GM10248 (cell line): ENCODE measurements at places on chromosomes 2 and 18.

- DNase-seq, result no peak
These were observed 4.7 kb upstream of the KCNF1 start for GRCh38 chr2:10906926-10907625.

- DNase-seq, result no peak
These were observed 99.5 kb downstream of the MYCN start for GRCh38 chr2:16039823-16040222.

DNA sequence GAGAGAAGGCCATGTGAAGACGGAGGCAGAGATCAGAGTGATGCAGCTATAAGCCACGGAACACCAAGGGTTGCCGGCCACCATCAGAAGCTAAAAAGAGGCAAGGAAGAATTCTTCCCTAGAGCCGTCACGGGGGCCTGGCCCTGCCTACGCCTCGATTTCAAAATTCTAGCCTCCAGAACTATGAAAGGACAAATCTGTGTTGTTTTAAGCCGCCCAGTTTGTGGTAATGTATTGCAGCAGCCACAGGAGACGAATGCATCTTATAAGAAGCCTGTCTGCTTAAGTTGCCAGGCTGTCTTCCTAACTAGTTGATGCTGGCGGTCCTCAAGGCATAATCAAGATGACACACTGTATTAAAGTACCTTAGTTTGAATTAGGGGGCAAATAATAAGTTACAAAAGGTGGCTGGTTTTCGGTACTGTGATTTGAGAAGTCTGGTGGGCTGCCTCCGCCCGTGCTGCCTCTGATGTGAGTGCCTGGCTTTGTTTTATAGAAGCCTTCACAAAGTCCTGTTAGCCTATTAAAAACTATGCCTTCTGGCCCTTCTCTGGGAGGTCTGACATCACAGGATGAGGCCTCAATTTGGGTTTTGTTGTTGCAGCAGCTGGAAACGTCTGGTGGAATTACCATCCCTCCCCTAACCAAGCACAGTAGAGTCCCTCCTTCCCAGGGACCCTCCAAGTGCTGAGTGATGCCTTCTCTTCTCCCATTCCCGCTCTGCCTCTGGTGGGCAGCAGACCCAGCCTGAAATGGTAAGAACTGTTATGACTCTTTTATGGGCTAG is 53.6 kb downstream of the SRD5A2 start:
- no peak for DNase-seq

GRCh38 chr2:73836141-73836943 is 7.6 kb downstream of the STAMBP start:
- DNase-seq, result no peak

DNA sequence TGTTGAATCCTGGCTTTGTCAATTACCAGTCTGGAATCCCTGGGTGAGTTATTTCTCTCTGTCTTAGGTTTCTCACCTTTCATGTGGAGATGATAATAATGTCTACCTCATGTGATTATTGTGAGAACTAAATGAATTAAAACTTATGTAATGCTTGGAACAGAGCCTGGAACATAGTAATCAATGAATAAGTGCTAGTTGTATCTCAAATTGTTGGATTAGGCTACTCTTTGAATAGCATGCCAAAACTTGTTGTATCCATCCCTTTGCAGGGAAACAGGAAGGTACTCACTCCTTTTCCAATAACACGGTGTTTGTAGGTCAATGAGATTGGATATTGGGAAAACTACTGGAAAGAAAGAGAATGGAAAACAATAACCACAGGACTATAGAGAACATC is 796.6 kb upstream of the ZEB2 start:
- no peak for DNase-seq

DNA sequence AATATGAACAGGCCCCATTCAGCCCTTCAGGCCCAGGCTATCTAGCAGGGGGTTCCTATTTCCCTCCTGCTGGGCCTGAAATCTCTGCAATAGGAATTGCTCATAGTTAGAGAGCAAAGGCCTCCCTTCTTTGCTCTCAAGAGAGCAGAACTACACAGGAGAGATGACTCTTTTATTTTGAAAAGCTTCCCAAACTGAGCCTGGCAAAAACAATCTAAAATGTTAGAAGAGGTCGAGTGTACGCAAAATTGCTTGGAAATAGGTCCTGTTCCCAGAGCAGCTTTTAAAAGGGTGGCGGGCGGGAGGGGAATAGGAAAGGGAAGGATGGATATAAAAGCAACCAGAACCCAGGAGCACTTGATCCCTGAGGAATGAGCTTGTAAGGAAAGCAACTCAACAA is 68.4 kb upstream of the APCDD1 start:
- DNase-seq, result no peak

GRCh38 chr2:136059036-136059472 is 58.9 kb downstream of the CXCR4 start:
- DNase-seq, result no peak

- no peak for DNase-seq
These were observed 97.9 kb downstream of the SCN3A start for GRCh38 chr2:165105926-165106325.

DNA sequence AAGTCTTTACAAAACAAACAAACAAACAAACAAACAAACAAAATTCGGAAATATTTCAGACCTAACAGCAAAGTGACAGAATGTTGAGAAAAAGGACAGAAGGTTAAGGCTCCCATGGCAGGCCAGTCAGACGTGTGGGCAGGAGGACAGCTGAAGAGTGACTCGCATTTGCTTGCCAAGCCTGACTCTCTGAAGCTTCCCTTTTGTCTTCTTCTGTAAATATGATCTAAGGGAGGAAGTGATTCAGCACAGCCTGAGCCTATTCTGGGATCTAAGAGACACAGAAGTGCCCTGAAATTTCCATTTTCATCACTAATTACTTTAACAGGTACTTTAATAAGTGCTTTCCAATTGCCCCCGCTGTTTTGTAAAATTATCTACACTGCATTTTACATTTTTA is 134.0 kb upstream of the LYPD1 start:
- no peak for DNase-seq

DNA sequence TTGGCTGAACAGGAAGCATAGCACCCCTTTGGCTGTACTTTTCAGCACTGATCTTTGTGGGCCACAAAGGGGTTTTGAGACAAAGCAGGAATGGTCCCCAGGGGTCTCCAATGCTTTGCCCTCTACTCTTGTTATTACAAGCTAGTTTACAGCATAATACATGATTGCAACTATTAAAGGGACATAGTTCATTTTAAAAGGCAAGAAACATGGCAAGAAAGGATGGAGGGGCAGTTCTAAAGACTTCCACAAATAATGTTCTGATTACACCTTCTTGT is 196.6 kb downstream of the FHOD3 start:
- DNase-seq, result no peak

DNA sequence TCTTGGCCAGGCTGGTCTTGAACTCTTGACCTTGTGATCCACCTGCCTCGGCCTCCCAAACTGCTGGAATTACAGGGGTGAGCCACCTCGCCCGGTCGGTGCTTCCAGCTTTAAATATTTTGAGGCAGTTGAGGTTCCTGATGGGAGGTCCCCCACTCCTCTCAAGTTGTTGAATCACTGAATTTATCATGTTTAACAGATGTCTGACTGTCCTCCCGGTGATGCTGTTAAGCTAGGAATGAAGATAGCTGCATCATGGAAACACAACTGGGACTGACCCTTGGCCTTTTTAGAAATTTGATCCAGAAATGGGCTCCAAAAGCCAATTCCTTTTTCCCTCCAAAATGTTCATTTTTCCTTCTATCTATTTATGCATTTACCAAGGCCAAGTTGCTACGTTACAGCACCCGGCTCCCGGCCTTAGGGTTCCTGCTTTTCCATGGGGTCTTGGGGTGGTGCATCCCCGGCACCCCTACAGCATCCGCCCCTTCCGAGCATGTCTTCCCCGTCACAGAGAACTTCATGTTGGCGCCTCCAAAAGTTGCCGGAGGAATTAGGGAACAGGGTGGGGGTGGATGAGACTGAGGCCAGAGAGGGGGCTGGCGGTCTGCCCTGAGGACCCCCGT is 43.9 kb downstream of the PAX8 start:
- DNase-seq, result no peak

DNA sequence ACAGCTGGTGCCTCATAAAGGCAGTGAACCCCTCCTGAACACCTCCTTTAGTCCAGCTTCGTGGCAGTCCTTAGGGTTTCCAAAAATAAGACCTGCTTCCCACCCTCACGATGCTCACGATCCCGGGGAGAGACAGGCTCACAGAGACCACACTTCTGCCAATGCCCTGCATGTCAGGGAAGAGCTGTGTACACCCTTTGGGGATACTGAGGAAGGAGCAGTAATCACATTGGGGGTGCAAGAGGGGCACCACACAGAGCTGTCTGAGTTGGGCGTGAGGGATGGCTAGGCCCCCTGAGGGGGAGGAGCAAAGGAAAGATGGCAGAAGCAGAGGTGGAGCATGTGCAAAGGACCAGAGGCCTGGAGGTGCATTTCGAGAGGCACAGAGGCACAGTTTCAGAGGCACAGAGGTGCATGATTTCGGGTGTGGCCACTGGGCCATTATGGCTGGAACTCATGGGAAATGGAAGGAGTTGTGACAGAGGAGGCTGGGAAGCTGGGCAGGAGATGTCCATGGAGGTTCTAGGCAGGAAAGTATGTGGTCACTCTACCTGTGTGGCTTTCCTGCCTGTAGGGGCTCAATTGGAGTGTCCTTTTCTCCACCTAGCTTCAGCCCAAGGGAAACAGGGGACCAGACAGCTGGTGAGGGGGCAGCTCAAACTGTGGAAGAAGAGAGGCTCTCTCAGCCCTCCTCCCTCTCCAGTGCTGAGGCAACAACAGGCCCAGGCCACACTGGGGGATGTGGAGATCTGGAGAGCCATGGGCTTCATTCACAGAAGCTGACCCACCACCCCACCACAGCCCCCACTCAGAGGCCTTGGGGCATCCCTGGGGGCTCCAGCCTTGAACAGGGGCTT is 115.9 kb downstream of the CAPN13 start:
- no peak for DNase-seq

DNA sequence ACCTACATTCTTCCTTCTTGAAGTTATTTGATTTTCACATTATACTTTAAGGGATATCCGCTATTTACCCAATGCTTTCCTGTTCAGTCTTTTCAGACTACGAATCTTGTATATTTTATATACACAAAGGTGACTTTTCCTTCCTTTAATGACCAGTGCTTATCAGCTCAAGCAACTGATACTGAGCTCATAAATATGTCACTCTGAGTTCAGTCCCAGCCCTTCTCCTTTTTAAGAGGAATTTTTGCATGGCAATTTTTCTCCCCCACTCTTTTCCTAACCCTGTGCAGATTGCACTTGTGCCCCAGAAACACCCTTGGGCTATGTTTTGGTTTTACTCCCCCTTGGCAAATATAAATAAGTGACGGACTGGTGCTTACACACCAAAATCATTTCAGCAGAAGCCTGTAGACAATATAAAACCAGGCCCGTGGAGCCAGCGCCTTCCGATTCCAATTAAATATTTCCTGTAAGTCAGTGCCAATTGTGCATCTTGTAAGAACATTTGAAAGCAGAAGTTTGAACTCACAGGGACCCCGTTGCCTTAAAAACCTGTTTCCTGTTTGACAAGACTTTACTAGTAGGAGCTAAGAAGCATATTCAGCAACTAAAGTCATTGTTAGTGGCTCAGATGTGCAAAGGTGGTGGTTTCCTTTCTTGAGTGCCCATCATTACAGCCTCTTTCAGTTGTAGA is 66.3 kb upstream of the GATA6 start:
- no peak for DNase-seq

DNA sequence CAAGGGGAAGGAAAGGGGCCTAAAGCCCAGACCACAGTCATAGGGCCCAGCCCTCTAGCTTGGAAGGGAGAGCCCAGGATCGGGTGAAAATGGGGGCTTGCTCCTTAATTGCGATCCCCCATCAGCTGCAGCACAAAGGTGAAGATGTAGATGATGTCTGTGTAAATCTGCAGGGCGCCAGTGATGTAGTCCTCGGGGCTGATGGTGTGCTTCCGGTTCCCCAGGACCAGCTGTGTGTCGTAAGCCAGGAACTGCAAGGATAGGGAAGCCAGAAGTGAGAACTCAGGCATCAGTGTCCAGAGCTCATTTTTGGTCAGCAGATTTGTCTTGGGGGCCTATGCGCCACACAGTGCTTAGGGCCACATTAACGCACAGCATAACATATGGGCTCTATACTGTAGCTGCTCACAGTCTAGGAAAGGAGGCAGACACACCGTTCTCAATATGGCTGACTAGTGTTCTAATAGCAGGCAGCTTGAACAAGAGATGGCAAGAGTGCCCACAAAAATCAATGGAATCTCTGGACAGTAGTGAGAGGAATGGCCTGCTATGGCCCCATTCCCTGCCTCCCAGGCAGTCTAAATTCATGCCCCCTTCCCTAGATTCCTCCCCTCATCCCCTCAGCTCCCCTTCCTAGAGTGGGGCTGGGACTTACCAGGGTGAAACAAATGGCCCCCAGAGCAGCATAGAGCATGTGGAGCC is 5.2 kb downstream of the PNKD start:
- DNase-seq, result no peak

DNA sequence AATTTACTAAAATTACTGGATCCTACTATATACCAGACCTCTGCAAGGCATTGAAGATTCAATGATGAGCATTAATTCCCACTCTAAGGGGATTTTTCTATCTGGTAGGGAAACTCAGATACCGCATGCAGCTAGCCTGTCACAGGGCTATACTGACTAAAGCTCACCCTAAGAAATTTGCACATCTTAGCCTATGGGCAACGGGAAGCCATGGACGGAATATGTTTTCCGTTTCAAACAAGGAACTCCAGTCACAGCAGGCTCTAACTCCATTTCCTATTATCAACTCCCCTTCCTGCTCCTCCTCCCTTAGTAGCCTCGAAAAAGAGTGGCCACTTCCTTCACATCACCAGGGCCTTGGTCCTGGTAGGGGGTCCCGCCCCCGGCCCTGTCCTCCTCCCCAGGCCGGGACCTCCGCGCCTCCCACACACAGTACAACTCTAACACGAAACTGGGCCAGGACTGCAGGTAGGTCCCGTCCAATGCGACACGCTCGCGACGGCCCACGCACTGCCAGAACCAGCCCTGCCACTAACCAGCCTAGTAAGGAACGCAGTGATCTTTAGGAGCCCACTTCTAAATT is 659 bp upstream of the COX5B start:
- DNase-seq, result peak; percentile 29

- no peak for DNase-seq
These were observed 44.4 kb downstream of the CCDC68 start for GRCh38 chr18:54914816-54915215.

DNA sequence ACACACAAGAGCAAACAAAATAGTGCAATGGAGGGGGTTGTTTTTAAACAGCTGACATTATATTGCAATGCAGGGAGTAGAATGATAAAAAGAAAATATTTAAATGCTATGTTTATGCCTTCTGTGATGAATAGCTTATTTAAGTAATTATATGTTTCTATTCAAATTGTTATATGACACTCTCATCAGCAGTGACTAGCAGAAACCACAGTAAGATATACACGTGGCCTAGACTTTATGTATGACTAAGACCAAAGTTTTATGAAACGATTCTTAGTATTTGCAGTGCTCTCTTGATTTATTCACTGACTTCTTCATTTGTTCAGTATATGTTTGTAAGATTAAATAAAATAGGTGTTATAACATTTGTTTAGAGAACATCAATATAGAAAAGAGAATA is 26.1 kb upstream of the C1D start:
- no peak for DNase-seq

DNA sequence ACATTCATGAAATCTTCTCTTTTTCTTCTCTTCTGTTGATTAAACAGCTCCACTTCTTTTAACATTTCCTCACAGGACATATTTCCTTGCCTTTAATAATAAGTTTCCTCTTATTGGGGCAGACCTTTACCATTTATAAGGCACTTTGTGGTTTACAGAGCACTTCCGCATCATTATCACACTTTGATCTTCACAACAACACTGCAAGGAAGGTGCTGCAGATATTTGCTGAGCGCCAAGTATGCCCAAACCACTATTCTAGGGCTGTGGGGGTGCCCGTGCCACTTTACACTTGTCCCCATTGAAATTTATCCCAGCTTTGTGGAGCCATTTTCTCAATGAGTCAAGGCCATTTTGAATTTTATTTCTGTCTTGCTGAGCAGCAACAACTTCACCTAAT is 246.6 kb downstream of the SS18 start:
- no peak for DNase-seq
